ENCODE measurements at places on chromosomes 3 and 15.

DNA sequence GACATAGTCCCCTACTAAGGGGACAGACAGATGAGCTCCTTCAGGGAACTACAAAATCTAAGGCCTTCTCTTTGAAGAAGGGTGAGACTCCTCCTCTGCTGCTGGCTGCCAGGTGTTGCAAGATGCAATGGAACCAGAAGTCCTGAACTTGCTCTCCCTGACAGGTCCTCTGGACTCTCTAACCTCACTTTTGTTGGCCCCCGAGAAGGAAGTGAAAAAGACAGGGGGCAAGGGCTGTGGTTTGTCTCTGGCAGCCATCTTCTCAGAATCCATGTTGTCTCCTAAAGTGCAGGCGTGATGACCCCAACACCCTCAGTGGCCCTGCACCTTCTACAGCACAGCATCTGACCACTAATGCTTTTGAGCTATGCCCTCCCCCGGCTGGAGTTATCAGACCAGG, 292.5 kb downstream of the CHST2 start:
- DNase-seq, result no peak

DNA sequence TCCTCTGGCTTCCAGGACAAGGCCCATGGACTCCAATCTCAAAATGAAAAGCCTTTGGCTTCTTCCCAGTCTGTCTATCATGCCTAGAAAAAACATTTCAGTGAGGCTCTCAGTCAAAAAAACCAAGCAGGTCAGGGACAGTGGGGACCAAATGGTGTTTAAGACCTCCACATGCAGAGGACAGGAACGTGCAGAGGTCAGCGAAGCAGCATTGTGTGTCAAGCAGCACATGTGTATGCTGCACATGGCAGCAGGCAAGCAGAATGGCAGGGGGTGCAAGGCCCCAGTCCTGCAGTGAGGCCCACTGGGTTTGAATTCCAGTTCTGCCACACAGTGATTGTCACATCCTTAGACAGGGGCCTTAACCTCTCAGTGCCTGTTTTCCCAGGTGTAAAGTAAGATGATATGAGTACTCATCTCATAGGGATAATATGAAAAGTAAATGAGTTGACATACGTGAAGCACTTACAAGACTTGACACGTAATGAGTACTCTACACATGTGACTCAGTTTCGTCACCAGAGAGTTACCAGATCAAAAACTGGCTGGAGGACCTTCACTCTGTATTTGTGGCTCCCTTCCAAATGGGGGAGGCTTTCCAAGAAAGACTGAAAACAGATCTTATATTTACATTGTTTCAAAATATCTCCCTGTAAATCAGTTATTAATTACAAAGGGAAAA, 11.2 kb downstream of the STIMATE start:
- no peak for DNase-seq

- DNase-seq, result no peak
Observed at GRCh38 chr15:67543348-67543718, 830 bp downstream of the MAP2K5 start.

DNA sequence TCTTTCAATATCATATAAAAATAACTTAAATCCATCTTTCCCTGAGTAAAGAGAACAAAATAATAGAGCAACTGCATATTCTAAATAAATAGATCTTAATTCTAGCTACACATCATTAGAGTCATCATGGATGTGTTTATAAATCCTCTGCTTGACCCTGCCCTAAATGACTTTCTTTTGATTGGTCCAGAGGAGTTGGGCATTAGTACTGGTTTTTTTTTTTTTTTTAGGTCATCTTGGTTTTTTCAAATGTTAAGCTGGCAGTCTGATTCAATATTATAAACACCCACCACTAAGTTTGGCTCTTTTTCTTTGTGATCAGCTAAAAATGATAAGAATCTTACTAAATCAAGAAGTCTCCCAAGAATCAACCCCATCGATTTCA, 504.0 kb upstream of the CBLB start:
- DNase-seq, result no peak

GRCh38 chr3:153649286-153649839, 471.8 kb upstream of the ARHGEF26 start:
- DNase-seq, result no peak

- DNase-seq, result peak; percentile 16
Observed at GRCh38 chr3:13189639-13190377, 116.6 kb upstream of the IQSEC1 start.

- DNase-seq, result peak; percentile 26
Observed at GRCh38 chr3:126982126-126982470, 817 bp upstream of the PLXNA1 start.

- DNase-seq, result peak; percentile 89
Observed at GRCh38 chr3:187318819-187319616, 27.5 kb upstream of the MASP1 start.

DNA sequence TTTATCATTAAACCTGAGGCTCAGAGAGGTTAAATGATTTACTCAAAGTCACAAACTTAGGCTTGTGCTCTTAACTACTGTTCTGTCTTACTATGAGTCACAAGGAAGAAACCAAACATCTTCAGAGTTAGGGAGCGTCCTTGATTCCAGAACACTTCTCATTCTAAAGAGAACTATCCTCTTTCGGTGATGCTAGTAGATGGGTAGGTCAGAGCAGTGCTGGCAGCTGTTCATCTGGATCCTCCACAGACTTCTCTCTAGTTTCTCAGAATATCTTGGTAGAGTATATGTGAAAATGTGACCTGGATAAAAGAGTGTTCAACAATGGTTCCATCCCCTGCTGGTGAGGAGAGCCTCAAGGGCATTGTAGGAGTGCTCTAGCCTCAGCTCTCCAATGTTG, 3.3 kb downstream of the ARL6IP5 start:
- peak; percentile 44 for DNase-seq

DNA sequence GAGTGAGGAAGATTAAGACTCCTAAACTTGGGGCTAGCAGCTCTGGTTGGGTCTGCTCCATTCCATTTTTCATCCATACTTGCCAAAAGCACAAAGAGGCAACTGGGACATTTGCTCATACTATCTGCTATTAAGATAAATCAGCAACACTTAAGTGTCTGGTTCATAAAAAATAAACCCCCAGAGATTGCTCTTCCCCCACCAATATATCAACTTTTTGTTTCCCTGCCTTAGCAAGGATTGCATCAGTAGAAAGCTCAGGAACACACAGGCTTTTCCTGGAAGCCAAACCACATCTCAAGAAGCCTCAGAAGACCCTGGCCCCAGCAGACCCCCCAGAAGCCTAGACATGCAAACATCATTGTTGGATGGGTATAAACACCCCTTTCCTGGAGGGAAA, 232.4 kb upstream of the WNT5A start:
- DNase-seq, result peak; percentile 95

DNA sequence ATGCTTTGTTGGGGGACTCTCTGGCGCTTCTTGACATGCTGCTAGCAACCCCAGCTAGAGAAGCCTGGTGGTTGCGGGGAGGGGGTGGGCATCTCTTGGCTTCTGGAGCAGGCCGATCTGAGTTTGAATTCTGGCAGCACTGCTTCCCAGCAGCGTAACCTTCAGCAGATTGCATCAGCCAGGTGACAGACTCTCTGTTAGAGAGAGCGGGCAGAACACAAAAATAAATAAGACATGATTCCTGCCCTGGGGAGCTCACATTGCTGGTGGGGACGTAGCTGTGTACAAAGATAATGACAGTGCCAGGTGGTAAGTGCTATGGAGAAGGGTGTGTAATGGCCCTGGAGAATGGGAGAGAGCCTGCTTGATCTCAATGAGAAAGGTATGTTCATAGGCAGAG, 87.4 kb downstream of the THSD4 start:
- DNase-seq, result no peak

- DNase-seq, result no peak
Observed at GRCh38 chr15:100448481-100448880, 80.3 kb downstream of the CERS3 start.

- no peak for DNase-seq
Observed at GRCh38 chr3:42123824-42124658, 32.9 kb downstream of the TRAK1 start.

GRCh38 chr15:59196416-59196815, 10.2 kb upstream of the LDHAL6B start:
- no peak for DNase-seq

DNA sequence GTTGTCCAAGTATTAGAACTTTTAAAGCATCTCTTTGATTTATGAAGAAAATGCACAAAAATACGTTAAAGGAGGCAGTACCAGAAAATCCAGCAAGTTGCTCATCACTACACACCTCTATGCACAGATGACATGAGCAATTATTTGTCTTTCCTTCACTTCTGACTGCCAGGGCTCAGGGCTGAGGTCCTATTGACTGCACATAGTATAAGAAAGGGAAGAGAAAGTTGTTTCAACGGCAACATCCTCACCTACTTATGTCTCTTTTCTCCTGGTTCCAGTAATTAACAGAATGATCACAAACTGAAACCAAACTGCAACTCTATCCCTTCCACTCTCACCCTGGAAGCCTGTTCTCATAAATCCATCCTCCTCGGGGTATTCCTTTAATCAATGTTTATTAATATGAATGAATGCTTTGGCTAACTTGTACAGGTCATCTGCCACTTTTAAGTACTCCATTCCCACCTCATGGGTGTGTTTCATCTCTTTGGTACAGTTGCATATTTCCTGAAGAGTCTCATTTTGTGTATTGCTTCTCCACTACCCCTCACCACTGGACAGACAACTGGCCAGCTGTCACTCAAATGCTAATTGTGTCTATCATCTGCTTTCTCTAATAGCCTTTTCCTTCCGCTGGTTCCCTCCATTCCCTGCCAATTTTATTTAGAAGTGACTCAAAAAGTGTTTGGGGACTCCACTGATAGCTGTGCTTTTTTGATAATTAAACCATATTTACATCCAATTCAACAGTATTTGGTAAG, 34.5 kb downstream of the RAB27A start:
- no peak for DNase-seq

DNA sequence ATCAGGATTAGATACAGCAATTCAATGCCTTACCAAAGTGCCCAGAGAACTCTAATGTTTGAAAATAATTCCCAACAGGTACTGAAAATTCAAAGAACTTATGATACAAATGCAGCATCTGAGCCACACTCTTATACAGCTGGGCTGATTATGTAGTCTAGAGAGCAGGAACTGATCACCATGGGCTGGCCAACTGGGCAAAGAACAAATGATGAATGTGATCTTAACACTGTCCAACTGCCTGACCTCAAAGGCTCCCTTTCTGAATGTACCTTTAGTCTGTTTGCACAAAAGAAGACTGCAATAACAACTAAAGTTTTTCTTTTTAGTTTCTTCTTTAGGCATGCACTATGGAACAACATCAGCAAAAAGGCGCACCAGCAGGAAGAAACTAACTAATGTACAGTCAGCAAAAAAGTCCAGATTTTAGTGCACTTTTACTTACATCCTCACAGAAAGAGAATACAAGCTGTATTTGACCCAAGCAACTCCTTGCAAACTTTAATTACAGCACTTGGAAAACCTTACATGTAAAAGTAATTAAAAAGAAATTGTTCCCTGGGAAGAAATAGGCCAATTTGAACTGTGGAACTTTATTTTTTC, 1095.1 kb downstream of the IGSF11 start:
- no peak for DNase-seq

DNA sequence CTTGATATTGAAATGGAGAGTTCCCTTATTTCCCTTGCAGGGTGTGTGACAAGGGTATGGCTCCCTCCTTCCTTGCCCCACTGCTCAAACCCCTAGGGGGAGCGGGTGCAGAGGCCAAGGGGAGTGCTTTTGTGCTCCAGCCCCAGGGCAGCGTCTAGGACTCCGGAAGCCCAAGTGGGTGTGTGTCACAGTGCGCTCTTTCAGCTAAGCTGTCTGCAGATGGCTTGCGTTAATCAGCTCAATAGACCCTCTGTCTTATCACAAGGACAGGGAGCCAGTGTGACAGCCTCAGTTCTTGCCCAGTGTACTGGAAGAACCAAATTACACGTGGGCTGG, 523.6 kb upstream of the LMCD1 start:
- peak; percentile 1 for DNase-seq

DNA sequence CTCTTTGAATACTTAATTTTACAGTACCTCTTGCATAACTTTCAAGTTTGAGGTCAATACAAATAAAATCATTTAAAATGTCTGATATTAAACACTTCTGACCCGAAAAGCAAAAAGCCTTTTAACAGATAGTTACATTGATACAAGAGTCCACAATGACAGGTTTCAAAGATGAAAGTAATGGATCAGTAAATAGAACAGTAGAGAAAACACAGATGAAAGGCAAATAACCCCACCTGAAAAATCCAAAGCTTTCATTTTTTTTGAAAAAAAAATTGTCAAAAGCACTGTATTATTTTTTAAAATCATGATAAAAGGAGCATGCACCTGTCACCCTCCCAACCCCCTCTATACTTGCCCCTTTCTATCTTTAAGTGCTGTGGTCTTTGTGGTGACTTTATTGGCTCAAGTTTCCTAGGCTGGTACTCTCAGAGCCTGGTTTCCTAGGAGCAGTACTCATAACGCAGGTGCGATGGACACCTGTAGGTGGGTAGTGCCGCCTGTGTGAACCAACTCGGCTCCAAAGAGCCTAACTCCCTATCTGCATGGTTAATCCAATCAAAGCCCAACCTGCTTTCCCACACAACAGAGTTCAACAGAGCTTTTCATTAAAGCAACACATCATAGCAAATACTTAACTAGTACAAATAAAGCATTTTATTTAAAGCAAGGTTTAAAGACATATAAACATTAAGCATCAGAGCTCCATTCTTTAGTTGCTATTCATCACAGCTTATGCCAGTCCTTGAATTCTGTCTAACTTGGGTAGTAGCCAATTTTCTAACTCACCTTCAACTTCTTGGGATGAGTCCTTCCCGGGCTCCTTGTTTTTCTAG, 32.2 kb downstream of the LIPC start:
- DNase-seq, result no peak

- no peak for DNase-seq
Observed at GRCh38 chr3:145006271-145006670, 1034.6 kb downstream of the DIPK2A start.

DNA sequence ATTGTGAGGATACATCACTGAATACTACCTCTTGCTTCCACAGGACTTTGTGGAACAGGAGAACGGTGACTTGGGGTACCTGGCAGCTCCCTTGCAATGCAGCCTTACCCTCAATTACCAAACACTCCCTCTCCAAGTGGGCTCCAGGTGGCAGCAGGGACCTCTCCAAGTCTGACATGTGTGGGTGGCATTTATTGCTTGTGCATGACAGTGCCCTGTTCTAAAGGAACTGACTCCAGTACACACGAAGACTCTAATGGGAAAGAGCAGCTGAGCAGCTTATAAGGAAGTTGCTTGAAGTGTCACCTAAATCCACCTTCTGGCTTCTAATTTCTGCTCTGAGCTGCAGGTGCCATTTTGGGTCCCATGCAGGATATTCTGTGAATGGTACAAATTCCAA, 174.1 kb upstream of the SLCO3A1 start:
- DNase-seq, result no peak

DNA sequence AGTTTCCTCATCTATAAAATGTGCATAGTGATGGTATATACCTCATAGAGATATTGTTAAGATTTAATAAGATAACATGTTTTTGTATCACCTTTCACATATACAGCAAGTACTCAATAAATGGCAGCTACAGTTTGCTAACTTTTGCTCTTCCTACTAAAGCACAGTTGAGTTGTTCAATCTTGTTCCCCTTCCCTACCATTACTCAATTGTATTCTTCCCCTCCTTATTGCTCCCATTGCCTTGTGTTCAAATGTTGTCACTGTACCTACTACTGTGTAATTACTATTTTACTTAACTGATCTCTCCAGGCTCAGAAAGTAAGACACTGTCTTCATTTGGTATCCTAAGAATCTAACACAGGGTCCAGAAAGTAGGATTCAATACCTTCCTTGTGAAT, 5.5 kb downstream of the CD47 start:
- no peak for DNase-seq

GRCh38 chr3:171690281-171690680, 120.0 kb downstream of the PLD1 start:
- DNase-seq, result no peak

GRCh38 chr3:77412584-77412983, 372.7 kb downstream of the ROBO2 start:
- DNase-seq, result no peak

- DNase-seq, result peak; percentile 59
Observed at GRCh38 chr3:42839616-42840015, 30.4 kb downstream of the ACKR2 start.
